Right ventricle myocardium superior (tissue), 1 donor: ENCODE measurements at places on chromosomes 6 and 20.

- DNase-seq = no peak
Observed at GRCh38 chr6:156852147-156852857, 75.1 kb downstream of the ARID1B start.

DNA sequence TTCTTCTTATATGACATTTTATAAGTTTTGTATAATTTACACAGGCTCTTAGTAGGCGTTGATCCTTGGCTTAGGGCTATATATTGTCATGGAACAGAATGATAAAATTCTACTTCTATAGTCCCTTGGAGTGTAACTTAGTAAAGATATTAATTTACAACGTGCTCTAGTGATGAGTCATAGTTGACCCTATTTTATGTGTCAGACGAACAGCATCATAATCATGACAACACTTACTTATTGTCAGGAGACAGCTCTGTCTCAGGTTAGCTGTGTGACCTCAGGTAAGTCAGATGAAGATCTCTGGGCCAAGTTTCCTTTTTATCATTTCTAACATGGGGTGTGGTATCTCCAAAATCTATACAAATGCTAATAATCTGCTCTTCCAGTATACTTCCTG lies 473.5 kb downstream of the UTRN start:
- no peak for DNase-seq

- DNase-seq = no peak
Observed at GRCh38 chr6:46781478-46782378, 11.5 kb upstream of the MEP1A start.

GRCh38 chr20:50405915-50406609 lies 104.1 kb upstream of the PTPN1 start:
- no peak for DNase-seq

DNA sequence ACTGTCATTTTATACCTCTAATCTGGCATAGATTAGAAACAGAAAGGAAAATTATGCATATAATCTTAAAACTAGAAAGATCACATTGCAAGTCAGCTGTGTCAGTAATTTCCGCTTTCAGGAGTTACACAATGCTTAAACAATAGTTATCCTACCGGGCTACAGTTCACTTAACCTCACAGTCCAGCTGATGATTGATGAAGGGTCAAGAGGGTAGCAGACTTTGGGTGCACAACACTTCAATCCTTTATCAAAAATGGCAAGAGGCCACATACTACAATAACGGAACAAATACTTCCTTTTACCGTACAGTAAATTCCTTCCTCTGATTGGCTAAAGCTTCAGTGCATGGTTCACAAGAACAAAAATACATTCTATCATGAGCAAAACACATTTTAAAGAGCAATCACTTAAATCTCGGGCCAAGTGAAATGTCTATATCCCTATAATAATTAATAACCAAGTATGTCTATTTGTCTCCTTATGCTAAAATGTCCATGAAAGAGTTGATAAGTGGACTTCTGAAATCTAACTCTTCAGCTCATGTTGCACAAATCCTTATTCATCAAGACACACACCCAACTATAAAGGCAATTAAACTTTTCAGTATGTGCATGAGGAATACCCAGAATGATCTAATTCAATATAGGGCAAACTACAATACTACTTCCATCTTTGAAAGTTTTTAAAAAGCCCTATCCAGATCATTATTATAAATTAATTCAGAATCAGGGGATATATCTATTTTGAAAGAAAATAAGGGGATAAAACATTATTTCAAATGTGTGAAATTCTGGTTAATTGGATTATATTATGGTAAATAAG lies 76.8 kb downstream of the HIVEP2 start:
- no peak for DNase-seq

DNA sequence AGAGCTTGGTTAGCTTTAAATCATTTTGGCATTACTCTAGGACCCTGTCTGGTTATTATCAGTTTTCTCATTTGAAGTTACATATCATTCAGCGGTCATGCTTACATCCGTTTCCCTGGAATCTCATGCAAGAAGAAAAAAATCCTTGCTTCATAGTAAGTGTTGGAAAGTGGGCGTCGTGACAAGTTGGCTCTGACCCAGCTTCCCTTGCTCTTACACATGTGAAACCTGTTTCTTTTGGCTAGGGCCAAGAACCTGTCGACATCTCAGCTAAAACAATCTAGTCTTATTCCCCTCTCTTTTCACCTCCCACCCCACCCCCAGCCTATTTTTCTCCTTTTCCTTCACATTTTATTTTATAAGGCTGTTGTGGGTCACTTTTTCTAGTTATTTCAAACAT lies 45.5 kb downstream of the ANKS1A start:
- DNase-seq = peak; percentile 90

DNA sequence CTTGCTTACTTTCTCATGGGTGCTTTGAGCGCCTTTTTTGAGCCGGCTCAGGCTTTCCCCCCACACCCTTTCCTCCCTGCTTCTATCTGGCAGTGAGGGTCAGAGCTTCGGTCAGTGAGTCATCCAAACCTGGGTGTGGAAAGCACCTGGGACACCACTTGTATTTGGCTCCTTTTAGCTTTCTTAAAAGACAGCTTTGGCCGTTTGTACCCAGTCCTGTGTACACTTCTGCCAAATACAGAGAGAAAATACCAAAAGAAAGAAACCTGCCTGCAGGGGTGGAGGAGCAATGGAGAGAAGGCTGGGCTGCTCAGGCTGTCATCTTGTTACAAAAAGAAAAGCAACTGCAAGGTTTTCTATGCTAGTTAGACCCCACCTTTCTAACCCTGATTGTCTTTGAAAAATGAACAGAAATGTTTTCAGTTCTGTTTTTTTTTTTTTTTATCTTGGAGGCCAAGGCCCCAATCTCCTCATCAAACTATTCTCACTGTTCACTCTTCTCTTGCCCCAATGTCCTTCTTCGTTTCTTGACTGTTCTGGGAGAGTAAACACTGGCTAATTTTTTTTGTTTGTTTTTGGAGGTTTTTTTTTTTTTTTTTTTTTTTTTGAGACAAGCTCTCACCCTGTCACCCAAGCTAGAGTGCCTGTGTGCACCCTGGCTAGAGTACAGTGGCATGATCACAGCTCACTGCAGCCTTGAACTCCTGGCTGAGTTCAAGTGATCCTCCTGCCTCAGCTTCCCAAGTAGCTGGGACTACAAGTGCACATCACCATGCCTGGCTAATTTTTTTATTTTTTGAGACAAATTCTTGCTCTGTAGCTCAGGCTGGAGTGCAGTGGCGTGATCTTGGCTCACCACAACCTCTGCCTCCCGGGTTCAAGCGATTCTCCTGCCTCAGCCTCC lies 76.4 kb downstream of the SSR1 start:
- DNase-seq = no peak
